ENCODE measurements at places on chromosomes 6 and 20.
A peak's percentile ranks its signal among the peaks of the same experiment; 100 is the strongest.

- no peak for DNase-seq
Observed at GRCh38 chr20:50345712-50346373, 155.2 kb downstream of the CEBPB start.

- no peak for DNase-seq
Observed at GRCh38 chr20:63397946-63398450, 36.8 kb upstream of the CHRNA4 start.

DNA sequence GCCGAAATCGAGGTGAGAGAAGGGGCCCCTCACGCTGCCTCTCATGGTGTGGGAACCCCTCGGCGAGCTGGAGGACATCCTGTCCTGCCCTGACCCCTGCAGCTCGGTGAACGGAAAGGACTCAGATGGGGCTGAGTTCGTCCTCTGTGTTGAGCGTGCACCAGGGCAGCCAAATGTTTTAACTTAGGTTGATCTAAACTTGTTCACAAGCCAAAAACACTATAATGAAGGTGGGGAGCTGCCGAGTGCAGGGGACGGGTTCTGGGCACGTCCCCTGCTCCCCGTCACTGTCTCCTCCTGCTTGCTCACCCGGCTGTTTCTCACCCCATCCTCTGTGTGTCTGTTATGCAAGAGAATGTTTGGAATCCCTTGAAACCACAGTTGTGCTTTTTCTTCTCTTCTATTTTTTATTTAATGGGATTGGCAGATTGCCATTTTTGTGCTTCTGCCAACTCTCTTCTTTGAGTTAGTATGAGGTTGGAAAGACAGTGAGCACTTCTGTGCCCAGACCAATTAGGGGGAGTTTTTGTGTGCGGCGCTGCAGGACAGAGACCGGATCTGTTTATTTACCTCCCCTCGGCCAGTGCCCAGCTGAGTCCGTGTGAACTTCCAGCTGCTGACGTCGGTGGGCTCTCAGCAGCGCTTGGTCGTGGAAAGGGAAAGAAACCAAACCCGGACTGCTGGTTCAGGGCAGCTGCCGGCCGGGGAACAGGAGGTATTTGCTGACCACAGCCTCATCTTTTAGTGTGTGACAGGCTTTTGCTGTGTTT is 158.1 kb downstream of the DTNBP1 start:
- DNase-seq, result no peak

DNA sequence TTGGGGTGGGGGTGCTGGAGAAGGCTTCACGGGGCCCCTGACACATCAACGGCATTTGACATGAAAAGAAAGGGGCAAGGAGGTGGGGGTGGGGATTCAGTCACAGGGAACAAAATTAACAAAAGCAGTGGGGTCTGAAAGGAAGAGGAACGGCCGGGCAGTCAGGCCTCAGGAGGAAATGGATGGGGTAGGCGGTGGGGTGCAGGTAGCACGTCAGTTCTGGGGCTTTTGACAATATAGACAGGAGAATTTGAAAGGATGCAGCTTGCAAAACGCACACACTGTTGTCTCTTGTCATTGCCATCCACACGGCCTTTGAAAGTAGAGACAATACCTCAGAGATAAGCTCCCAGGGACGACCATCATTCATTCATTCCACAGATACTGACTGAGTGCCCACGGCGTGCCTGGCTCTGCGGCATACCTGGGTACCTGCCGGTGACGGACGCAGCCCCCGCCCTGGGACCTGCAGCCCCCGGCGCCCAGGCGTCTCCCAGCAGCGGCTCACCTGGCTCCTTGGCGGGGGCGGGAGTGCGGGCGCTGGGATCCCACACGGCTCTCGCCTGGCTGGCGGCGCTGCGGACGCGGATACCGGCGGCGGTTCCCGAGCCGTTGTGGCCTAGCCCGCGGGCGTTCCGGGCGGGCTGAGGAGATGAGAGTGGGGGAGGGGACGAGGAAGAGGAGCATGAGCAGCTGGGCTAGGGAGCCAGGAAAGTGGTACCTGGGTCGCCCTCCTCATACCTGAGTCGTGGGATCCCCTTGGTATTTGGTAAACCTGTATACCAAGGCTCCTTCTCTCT is at the start of gene SLC26A8:
Gene SLC26A8 (minus strand): TSS at position 646 of the 800 bp plus-strand sequence. CDS start 4,934 bp downstream, outside the sequence.
- no peak for DNase-seq

- no peak for DNase-seq
Observed at GRCh38 chr6:106220485-106220884, 105.1 kb downstream of the ATG5 start.

- DNase-seq, result no peak
Observed at GRCh38 chr6:128511506-128511905, 8.9 kb downstream of the PTPRK start.

DNA sequence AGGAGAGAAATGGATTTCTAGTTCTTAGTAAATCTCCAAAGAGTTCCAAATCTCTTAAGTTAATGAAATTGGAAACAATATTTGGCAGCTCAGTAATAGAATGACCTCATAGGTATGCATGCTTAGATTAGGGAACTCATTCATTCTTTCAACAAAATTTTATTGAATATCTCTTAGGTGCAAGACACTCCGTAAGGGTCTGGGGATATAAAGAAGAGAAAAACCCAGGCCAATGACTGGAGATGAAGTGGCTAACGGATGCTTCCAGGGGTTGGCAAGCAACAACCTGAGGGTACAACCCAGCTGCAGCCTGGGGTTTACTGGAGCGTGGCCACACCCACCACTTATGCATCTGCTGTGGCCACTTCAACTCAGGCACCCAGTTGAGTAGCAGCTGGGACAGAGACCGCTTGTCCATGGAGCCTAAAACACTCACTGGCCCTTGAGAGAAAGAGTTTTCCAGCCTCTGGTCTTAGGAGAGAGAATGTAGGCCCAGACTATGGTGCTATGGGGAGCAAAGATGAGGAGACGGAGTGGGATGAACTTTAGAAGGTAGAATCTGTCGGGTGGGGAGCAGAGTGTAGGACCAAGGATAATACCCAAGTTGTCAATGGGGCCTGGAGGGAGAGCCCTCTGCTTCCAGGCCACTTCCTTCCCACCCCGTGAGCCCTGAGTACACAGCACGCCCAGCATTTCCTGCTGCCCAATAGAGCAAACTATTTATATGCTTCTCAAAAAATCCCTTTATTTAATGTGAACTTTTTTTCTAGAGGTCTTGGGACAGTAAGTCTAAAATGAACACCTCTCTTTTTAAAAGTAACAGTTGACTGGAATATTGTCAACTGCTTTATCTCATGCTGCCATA is 46.8 kb upstream of the PXDC1 start:
- no peak for DNase-seq

GRCh38 chr6:107582086-107582485 is 92.2 kb downstream of the SOBP start:
- DNase-seq, result no peak

GRCh38 chr6:25553502-25553901 is 98.5 kb upstream of the SCGN start:
- DNase-seq, result no peak

GRCh38 chr6:15264902-15265761 is 19.3 kb downstream of the JARID2 start:
- DNase-seq, result no peak

DNA sequence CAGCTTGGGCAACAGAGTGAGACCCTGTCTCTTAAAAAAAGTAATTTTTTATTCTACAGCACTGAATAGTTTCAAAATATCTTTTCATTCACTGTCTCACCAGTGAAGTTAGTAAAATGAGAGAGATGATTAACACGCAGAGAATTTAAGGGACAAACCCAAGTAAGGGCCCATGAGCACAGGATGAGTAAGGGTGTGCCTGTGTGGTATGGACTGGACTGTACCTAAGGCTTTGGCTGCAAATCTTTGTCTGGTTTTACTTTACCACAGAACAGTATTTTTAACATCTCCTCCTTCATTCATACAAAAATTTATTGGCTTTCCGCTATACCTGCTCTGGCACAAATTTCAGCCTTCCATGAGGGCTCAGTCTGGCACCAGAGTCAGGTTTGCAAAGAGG is 433.3 kb downstream of the UTRN start:
- no peak for DNase-seq

GRCh38 chr6:24445704-24446103 is 43.0 kb downstream of the MRS2 start:
- no peak for DNase-seq

DNA sequence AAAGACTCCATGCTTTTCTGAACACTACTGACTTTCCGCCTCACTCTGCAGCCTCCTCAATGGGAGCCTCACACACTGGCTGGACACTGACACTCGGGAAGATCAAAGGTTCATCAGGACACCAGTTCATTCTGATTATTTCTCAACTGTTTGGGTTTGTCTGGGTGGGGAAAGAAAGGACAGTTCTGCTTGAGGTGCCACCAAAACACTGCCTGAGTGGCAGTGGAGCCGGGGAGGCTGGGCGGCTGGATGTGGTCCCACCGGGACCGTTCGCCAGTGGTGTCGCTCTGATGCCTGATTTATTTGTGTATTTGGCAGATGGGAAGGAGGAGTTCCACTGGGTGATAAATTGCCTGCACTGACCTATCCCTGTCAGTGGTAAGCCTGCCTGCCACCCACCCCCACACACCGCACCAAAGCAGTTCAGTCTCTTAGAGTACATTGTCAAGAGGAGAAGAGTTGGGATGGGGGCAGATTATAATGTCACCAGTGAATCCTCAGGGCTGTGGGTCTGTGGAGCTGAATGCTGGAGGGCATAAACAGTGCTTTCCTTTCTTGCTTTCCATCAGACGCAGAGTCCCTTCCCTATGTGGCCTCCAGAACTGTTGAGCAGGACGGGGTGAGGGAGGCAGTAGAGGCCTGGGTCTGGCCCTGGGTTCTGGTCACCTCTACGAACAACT is 49.8 kb downstream of the EDN1 start:
- no peak for DNase-seq

GRCh38 chr20:17872434-17872833 is 96.2 kb downstream of the SNX5 start:
- DNase-seq, result no peak

DNA sequence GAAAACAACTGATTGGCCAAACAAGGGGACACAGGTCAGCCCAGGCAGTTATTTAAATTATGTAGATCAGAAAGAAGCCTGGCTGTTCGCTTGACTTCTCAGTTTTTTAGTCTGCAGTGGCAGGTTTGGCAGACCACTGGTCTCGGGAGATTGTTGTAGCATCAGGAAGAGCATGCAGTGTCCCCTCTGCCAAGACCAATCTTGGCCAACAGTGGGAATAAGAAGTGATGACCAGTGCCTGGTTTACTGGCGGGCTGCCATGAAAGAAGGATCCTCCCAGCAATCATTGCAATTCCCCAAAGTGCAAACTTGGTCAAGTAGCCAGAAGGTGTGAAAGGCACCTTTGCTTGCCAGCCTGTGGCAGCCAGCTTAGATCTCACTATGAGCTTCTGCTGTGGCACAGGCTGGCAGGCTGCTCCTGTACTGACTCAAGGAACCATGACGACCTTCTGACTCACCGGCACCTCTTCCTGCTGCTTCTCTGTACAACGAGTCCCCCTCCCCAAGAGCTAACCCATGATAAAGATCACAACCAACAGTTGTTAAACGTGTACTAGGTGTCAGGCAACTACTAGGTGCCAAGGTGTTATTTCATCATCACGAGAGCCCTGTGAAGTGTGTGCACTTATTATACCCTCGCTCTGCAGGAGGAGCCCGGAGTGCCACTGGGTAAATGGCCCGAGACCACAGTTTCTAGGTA is 76.8 kb upstream of the DUSP22 start:
- DNase-seq, result peak; percentile 47
